ENCODE measurements at places on chromosomes 13 and 19. TPM values are rescaled to one million over a fixed set of nuclear protein-coding genes. Genes with fewer than 3 reads are reported as not detected.

GRCh38 chr13:50170447-50171037, 155.3 kb downstream of the KCNRG start:
- DNase-seq, result peak; percentile 71

DNA sequence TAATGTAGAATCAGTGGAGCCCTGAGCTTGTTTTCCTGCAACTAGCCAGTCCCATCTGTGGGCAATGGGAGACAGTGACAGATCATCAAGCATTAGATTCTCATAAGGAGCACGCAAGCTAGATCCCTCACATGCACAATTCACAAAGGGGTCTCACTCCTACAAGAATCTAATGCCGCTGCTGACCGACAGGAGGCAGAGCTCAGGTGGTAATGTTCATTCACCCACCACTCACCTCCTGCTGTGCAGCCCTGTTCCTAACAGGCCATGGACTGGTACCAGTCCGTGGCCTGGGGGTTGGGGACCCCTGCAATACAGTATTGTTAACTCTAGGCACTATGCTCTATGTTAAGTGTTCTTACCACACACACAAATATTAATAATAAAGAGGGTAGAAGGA, 362.8 kb downstream of the RBM26 start:
- no peak for DNase-seq

GRCh38 chr13:42377640-42378382, 105.9 kb downstream of the AKAP11 start:
- DNase-seq, result peak; percentile 19

DNA sequence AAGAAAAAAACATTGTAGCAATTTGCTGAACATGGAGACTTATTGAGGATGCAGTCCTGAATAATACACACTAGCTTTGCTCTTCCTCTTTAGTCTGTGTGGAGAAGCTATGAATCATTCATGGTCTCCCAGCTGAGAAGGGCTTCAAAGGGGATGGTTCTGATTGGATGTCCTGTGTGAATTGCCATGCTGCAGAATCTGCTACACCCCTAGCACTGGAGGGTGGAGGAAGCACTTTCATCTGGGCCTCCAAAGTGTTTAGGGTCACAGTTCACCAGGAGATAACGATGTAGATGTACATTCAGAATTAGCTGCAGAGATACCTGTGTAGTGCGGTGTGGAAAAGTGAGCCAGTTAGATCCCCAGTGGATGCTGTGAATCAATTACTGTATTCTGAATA, 321.1 kb upstream of the EDNRB start:
- no peak for DNase-seq

- no peak for DNase-seq
Observed at GRCh38 chr13:85533911-85534310, 265.3 kb downstream of the SLITRK6 start.

GRCh38 chr13:44506719-44507118, 69.4 kb downstream of the TSC22D1 start:
- no peak for DNase-seq

DNA sequence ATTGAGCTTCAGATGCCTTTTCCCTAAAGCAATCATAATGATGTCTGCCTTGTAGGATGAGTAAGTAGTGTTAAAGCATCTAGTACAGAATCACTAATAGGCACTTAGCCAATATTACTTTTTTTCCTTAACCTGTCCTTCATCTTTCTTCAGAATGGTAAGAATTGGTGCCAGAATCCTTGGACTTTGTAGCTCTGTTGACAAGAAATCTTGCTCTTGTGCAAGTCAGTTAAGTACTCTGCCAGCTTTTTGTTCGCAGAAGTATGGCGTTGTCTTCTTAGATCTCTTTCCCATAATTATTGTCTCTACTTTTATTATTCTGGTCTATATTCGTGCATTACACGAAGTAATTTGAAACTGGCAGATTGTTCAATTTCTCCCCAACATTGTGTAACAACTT, 554.5 kb downstream of the PCDH9 start:
- peak; percentile 14 for DNase-seq

DNA sequence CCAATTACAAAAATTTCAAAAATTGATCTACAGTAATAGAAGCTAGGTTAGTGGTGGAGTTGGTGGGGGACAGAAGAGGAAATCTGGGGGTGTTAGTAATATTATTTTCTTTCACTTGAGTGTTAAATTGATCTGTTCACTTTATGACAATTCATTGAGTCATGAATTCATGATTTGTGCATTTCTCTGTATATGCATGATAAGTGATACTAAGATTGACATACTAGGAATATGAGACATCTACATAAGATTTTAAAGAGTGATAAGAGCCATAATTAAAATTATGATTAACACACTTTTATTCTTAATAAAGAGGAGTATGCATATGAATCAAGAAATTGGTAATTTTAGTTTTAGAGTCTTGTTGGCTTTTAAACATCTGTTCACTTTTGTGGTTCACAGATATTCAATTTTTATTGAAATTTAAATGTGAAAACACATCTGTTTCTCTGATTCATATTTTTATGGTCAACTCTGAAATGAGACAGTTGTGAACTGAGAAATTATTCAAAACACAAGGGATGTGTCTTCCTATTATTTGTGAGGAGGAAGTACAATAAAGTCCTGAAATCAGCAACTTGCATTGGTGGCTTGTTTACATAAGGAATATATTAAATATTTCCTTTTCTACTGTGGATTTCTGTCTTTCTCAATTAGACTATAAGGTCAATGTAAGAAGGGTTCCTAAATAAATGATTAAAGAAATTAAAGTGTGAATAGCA, 196.5 kb downstream of the ITGBL1 start:
- no peak for DNase-seq

DNA sequence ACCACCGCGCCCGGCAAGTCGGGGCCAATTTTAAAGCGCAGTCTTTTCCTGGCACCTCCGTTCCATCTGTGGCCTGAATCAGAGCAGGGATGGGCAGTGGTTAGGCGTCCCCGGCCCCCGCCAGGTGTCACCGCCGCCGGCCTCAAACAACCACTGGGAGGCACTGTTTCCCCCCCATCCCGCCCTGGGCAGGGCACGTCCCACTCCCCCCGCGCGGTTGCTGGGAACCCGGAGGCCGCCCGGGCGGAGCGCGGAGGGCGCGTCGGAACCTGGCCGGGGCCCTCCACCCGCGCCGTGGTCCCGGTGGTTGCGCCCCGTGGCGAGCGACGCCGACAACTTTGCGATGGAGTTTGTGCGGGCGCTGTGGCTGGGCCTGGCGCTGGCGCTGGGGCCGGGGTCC, at the start of gene GRIN3B:
GRIN3B (plus strand) TSS at position 325 of the 400 bp plus-strand sequence; CDS start at position 344, 19 bp downstream.
- peak; percentile 38 for DNase-seq

GRCh38 chr13:40447857-40448256, 218.6 kb downstream of the FOXO1 start:
- DNase-seq, result no peak

DNA sequence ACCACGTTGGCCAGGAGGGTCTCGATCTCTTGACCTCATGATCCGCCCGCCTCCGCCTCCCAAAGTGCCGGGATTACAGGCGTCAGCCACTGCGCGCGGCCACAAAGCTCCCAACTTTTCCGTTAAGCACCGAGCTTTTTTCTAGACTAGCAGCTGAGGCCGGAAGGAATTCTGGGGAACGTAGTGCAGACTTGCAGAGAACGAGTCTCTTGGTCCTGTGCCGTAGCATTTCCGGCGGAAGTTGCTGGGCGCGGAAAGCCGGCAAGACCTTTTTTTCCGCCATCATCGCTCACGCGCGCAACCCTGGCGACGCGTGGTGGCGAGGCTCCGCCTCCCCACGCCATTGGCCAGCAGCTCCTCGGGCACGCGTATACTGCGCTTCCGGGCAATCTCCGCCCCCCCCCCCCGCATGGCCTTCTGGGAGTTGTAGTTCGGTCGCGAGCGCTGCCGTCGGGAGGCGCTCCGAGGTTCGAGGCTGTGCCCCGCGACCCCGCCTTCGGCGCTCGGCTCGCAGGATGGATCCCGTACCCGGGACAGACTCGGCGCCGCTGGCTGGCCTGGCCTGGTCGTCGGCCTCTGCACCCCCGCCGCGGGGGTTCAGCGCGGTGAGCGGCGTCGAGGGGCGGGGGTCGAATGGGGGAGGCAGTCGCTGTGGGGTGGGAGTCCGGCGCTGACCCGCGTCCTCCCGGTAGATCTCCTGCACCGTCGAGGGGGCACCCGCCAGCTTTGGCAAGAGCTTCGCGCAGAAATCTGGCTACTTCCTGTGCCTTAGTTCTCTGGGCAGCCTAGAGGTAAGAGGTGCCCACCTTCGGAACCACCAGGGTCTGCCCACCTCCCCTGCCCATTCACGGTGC, at the start of gene MVB12A:
MVB12A (plus strand) TSS at position 427 of the 854 bp plus-strand sequence; CDS start at position 516, 89 bp downstream.
- DNase-seq, result peak; percentile 99

- no peak for DNase-seq
Observed at GRCh38 chr13:109836629-109837607, 50.5 kb upstream of the IRS2 start.

- no peak for DNase-seq
Observed at GRCh38 chr19:28045621-28046020, 1167.3 kb downstream of the UQCRFS1 start.

DNA sequence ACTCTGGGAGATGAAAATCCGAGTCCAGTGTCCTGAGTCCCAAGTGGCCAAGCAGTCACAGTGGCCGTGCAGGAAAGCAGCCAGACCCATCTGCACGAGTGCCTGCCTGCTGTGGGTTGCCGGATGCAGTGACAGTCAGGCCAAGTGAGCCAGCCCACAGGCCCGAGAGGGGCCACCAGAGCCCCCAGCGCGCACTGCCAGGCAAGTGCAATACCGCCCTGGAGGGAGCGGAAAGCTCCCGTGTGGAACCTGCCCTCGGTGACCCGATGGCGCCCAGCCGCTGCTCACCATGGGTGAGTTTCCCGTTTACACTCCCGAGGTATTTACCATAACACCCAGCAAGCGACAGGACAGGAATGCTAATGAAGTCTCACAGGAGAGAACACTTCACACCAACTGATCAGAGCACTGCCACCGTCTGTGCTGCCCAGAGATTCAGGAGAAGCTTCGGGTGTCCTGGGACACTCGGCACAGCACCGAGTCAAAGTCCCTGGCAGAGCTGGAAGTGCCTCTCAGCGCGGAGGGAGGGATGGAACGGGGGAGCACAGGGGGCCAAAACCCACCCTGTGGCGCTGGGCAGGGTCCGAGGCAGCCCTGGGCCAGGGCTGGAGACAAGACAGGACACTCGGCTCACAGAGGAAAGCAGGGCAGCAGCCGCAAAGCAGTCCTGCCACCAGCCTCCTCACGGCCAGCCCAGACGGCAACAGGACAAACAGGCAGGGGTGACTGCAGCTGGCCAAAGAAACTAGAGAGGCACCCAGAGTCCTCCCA, 21.3 kb upstream of the TINCR start:
- DNase-seq, result no peak

- no peak for DNase-seq
Observed at GRCh38 chr13:107545946-107546502, 669.3 kb downstream of the LIG4 start.

GRCh38 chr13:113722921-113723320, 36.1 kb upstream of the TMEM255B start:
- no peak for DNase-seq

DNA sequence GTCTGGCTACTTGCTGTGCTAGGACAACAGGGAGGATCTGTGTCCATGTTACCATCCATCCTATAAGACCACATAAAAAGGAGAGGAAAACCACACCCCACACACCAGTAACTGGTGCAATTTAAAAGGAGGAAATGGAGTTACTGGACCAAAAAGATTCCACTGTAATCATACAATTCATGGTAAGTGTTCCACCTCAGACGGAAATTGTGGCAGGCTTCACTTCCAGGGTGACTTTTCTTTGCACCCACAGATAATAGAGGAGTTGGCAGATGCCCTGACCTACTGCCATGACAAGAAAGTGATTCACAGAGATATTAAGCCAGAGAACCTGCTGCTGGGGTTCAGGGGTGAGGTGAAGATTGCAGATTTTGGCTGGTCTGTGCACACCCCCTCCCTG, 2.4 kb downstream of the AURKC start:
- no peak for DNase-seq

DNA sequence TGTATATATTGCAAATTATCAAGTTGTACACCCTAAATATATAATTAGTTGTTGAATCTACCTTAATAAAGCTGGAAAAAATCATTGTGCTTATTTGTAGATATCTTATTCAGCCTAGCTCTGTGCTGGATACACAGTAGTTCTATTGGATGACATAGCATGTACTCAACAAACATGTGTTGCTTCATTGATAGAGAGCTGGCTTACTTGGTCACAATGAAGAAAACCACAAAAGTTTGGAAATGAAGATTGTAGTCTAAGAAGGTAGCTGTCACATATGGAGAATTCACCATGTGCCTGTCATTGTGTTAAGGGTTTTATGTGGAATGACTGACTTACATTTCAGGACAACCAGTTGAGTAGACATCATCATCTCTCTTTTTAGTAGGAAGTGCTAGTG, 278.9 kb downstream of the LMO7 start:
- no peak for DNase-seq

DNA sequence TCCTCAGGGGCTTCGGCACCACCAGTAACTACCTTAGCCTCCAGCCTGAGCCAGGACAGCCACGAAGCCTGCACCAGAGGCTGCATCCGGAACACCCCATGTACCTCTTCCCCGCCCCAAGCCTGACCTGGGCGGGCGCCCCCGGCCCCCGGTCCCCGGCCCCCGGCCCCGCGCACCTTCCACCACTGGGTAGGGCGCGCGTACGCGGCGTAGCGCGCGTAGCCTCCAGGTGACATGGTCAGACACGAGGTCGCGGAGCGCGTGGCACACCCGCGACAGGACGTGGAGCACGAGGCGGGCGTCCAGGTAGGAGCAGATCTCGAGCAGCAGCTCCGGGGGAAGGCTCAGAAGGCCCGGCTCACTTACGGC, 450 bp downstream of the FBXW9 start:
- DNase-seq, result no peak

GRCh38 chr19:1601613-1602064, 3.6 kb downstream of the UQCR11 start:
- no peak for DNase-seq

GRCh38 chr19:52748336-52748950, 13.6 kb upstream of the ZNF611 start:
- peak; percentile 65 for DNase-seq

- peak; percentile 25 for DNase-seq
Observed at GRCh38 chr13:22278336-22278929, 607.6 kb downstream of the FGF9 start.

DNA sequence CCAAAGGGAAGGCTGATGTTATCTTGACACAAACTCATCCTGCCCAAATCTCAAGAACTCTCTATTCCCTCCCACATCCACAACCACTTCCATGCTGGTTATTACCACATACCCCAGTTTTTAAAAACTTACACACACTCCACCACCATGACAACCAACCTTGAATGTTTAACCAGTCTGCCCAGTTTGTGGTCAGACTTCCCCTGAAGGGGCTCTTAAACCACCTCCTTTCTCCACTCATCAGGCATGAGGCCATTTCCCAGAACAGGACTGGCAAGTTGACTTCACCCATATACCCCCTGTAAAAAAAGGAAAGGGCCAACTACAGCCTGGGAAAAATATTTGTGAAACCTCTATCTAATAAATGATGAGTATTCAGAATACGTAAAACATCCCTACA, 12.4 kb upstream of the ZSCAN4 start:
- no peak for DNase-seq

OR7A5 gene
- total RNA-seq, result not detected

SYCN gene
- total RNA-seq, result not detected

ZNF66 gene
- 4.0 TPM for total RNA-seq

CGB8 gene
- total RNA-seq, result not detected

PSENEN gene
- 14.7 TPM for total RNA-seq

NLRP4 gene
- not detected for total RNA-seq
